ENCODE measurements at places on chromosomes 3 and 15. TPM values are rescaled to one million over a fixed set of nuclear protein-coding genes. Genes with fewer than 3 reads are reported as not detected.
A peak's percentile ranks its signal among the peaks of the same experiment; 100 is the strongest.

ALDH1L1 gene
- total RNA-seq: not detected

TM4SF4 gene
- total RNA-seq: 0.26 TPM

THBS1 gene
- total RNA-seq: 631 TPM

GRCh38 chr3:89649431-89649830 lies 542.0 kb downstream of the EPHA3 start:
- DNase-seq: no peak

GRCh38 chr3:190369668-190370295 lies 18.2 kb upstream of the CLDN16 start:
- no peak for DNase-seq

DNA sequence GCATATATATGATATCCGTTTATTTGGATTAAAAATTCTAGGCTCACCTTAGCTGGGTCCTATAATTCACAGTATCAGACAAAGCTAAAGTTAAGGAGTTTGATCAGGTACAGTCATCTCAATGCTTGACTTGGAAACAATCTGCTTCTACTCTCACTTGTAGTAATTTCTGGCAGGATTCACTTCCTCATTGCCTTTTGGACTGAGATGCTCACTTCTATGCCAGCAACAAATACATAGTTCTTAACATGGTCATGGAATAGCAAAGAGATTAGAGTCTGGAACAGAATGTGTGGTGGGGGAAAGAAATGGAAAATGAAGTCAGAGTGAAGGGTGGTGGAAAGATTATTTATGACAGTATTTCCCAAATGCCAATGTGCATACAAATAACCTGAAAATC lies 693.6 kb downstream of the CADM2 start:
- no peak for DNase-seq

- no peak for DNase-seq
These were observed 3.1 kb downstream of the RARB start for GRCh38 chr3:25430935-25431770.

- peak; percentile 5 for DNase-seq
These were observed 273.2 kb downstream of the PDZRN3 start for GRCh38 chr3:73351423-73352071.

DNA sequence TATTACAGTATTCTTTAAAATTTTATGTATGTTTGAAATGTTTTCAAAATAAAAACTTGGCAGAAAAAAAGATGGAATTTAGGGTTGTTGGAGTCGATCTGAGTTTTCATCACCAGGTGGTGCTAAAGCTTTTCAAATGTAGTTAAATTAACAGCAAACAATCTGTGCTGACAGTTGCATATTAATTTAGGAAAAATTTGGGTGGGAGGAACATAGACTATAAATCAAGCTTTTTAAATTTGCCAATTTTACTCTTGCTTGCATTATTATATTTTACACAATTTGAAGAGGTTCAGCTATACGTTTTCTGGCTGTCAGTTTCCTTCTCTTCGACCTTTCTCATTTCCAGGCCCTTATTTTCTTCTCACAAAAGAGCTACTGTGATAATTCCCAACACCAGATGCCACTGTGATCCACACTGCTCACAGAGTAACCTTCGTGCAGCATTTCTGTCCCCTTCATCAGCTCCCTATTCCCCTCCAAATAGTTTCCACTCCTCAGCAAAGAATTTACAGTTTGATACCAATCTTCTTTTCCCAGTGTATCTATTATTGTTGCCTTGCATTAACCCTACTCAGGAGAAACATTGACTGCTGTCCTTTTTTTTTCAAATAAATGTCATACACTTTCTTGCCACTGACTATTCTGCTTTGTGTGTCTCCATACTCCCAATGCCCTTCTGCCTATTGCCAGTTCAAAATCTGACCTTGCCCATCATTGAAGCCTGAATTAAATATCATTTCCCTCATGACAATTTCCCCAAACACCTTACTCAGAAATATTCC lies 53.4 kb upstream of the EIF5A2 start:
- peak; percentile 69 for DNase-seq

- DNase-seq: no peak
These were observed 41.8 kb downstream of the SLMAP start for GRCh38 chr3:57797701-57798487.

ABHD17C gene
- total RNA-seq: 9.8 TPM

DNAH1 gene
- total RNA-seq: 1.8 TPM

QTRT2 gene
- 13.6 TPM for total RNA-seq

ADAMTS17 gene
- 0.17 TPM for total RNA-seq

DNA sequence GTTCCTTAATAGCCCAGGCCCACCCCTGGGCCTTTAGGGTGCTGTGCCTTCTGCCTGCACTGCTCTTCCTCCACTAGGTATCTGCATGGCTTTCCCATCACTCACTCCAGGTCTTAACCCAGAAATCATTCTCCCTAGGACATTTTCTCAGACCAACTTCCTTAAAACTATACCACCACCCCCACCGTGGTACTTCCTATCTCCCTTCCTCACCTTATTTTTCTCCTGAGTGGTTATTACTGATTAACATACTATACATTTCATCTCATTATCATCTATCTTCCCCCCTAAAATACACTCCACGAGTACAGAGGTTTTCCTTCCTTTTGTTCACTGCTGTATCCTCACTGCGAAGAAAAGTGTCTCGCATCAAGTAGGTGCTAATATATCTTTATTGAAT lies 115.2 kb downstream of the ANO10 start:
- no peak for DNase-seq

TJP1 gene
- 53.7 TPM for total RNA-seq

MEX3B gene
- total RNA-seq: 8.1 TPM

DNA sequence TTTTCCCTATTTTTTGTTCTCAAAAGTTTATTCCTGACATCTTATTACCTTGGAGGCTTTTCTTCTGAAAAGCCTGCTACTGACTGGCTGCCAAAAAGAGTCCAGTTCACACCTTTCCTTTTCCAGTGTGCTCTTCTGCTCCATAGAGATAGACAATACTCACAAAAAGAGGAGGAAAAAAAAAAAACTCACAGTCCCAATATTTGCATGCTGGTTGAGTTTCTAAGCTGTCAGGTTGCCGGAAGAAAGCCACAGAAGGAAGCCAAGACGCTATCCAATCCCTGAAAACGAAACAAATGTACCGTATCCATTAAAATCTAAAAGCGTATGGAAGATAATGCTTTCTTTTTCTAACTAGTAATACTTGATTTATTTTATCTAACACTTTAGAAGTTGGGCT lies 299.5 kb downstream of the CADM2 start:
- no peak for DNase-seq

GRCh38 chr3:94314218-94314883 lies 251.5 kb downstream of the NSUN3 start:
- no peak for DNase-seq

MUC20 gene
- total RNA-seq: under 0.01 TPM

GRCh38 chr3:100796556-100796955 lies 87.3 kb downstream of the TFG start:
- peak; percentile 39 for DNase-seq

DNA sequence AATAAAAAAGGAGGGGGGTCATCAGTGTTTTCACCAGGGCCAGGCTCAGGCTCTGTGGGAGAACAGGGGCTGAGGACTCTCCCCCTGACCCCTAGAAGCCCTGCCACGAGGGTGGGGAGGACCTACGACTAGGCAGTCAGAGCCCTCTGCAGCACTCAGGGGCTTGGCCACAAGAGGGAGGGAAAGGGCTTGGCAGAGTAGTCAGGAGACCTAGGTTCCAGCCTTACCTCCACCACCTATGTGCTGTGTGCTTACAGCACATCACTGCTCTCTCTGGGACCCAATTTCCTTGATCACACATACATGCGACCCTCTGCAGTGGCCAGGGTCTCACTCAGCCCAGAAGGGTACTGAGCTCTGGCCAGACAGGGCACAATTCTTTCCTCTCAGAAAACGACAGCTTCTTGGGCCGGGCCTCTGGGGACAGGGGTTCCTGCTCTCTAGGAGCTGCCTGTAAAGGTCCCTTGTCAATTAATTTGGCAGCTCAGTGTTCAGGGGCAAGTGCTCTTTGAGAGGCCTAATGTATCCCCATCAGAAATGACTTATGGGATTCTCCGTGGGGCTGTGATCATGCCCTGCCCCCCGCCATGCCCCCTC lies 16.4 kb upstream of the SKIC8 start:
- no peak for DNase-seq

DNA sequence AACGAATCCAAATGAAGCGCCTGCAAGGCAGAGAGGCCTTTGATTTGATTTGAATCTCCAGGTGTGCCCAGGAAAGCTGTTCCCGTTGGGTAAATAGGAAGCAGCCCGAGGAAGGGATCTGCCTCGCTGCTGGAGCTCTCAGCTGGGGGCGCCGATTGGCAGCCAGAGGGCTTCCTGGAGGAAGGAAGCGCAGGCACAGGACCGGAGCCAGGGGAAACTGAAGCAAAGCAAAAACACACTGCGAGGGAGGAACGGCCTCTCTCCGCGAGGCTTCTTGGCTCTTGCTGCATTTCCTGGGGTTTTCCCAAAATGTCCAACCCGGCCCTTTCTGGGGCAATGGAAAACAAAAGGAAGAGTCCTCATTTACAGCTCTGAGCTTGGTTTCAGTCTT lies 80.3 kb downstream of the TMEM266 start:
- DNase-seq: no peak

DNA sequence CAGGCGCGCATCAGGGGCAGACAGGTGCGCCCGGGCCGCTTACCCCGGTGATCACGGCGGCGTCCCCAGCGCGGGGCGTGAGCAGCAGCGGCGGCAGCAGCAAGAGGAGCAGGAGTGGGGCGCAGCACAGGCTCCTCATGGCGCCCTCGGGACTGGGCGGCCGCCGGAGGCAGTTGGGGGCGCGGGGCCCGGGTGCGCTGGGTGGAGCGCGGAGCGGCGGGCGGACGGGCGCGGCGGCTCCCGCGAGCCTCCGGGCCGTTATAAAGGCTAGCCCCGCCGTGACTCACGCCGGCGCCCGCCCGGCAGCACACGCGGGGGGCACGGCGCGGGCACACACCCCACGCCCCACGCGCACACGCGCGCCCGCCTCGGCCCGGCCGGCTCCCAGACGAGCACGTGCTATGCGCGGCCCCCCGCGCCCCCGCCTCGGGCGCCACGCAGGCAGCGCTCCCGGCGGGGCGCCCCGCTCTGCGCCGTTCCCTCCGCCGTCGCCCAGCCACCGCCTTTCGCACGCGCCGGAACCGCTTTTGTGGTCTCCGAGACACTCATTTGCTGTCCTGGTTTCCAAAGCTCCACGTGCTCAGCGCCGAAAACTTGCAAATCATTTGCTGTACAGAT lies at the start of gene PROK2:
TSS of gene PROK2 (minus strand) at position 235 of the 618 bp plus-strand sequence. CDS start at position 139, 96 bp downstream.
- no peak for DNase-seq

AMOTL2 gene
- 74.6 TPM for total RNA-seq

GRCh38 chr15:78996894-78997275 lies 52.0 kb upstream of the CTSH start:
- peak; percentile 36 for DNase-seq

GRCh38 chr3:197674741-197675562 lies 61.8 kb downstream of the RUBCN start:
- DNase-seq: no peak

GRCh38 chr15:68626739-68627138 lies 47.9 kb downstream of the CORO2B start:
- no peak for DNase-seq

TMEM207 gene
- not detected for total RNA-seq

GRCh38 chr3:123388811-123389627 lies 59.9 kb downstream of the ADCY5 start:
- DNase-seq: no peak

DNA sequence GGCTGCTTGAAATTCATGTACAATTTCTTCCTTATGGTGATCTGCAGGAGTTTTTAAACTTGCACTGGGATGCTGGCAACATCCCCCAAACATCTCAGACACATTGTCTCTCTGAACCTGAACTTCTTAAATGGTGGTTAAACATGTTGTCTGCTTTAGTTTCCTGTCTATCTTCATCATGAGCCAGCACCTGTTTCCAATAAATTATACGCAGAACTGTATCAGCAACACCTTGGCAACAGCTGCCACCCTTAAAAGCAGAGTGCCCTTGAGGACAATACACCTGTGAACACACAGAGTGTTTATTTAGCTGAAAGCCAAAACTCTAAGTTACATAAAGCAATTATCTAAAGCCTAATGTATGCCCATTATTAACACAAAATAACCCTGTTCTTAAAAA lies 242.9 kb downstream of the WNT5A start:
- DNase-seq: no peak

TMEM212 gene
- not detected for total RNA-seq

C3orf49 gene
- total RNA-seq: not detected

CSPG4 gene
- 109 TPM for total RNA-seq

DNA sequence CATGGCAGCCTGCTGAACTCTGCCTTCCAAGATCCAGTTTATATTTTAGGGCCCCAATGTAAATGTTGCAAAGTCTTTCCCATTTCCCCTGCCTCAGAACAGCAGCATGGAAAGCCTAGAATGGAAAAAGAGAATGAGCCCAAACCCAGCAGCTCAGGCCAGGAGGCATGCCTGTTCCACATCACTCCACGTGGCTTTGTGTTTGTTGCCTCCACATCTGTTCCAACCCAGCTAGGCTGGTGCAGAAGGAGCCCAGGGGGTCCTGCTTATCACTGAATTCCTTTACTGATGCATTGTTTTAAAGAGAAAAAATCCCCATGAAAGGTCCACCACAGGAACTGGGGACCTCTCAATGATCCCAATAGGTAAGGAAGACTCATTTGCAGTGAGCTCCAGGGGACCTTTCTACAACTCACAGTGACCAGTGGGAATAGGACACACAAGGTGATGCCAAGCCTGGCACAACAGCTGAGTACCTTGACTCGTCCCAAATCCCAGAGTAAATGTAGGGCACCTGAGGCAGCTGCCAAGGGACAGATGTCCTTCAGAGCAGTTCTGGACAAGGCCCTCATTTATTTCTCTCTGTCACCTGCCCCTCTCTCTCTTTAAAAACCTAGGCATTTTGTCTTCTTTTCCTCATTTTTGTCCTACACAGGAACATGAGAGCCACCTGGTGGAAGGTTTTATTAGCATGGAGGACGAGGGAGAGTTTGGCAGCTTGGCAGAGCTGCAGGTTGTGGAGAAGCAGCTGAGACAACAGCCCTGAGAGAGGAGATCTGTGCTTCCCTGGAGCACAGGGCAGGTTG lies 41.7 kb upstream of the ADAMTS17 start:
- DNase-seq: peak; percentile 1

GRCh38 chr15:69578787-69579583 lies 126.4 kb downstream of the RPLP1 start:
- DNase-seq: peak; percentile 52

DNA sequence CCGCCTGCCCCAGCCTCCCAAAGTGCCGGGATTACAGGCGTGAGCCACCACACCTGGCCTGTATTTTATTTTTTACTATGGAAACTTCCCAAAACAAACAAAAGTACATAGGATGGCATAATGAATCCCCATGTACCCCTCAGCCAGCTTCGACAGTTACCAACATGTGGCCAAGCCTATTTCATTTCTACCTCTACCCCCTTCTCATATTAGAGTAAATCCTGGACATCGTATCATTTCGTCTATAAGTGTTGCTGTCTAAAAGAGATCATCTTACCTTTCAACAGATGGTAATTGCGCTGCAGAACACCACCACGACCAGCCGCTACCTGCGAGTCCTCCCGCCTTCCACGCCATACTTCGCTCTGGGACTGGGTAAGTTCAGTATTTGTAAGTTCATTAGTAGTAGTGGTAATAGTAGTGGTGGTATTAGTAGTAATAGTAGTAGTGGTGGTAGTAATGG lies 44.9 kb downstream of the DLEC1 start:
- no peak for DNase-seq

Measured in fibroblast of lung (primary cell).